ENCODE measurements at places on chromosomes 12 and 14. TPM values are rescaled to one million over a fixed set of nuclear protein-coding genes. Genes with fewer than 3 reads are reported as not detected.

DNA sequence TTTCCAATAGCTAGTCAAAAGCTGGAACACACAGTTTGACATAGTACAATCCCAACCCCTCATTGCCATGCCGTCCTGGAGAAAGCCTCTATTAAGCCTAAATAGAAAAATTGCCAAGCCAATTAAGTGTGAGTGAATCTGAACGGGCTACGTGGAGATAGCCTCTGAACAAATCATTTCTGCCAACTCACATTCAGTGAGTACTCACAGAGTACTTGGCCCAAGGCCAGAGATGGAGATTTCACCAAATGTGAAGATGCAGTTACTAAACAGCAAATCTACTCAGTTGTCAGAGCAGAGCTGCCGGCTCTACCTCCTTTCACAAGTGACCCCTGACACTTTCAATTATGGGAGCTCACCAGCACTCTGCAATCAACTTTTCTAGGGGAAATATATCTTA is 350.0 kb downstream of the GALC start:
- DNase-seq: no peak

DNA sequence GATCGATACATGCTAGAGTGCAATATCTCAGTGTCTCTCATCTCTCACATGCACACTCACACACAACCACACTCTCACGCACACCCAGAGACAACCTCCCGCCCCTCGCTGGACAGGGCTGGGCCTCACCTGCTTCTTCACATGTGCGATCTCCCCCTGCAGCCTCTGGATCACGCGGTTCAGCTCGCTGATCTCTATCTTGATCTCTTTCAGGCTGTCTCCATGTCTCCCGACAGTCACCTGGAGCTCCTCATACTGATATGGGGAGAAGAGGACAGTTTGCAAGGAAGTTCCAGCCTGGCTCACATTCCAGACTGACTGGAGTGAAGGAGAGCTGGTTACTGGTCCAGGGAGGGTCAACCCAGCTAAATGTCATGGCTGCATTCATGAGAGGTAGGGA is 4.4 kb downstream of the KRT2 start:
- DNase-seq: no peak

GRCh38 chr14:61076556-61076955 is 95.5 kb downstream of the SLC38A6 start:
- no peak for DNase-seq

DIO2 gene
- total RNA-seq: not detected

DNA sequence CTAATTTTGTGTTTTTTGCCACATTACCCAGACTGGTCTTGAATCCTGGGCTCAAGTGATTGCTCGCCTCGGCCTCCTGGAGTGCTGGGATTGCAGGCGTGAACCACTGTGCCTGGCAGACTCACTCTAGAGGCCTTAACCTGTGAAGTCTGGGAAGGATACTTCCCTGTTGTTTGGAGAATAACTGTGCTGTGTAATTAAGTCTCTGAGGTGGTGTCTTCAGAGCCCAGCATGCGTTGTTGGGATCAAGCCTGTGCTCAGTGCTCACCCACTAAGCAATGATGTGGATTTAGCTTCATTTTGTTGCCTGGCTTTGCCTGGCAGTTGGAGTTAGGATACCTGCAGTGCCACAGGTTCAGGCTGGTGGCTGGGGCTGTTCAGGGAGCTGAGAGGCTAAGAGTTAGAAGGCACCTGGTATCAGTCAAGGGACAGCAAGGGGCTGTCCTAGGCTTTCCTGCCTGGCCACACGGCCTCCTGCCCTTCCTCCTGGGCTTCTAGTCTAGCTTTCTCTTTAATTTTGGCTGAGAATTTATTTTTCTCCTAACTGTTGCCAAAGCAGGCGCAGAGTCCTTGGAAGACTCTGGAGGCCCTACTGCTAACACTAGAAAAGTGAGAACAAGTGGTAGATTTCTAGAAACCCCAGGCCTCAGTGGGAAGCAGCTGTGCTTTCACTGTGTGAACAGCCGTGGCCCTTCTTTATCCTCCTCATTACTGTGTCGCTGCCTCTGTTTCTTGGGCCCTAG is 38.5 kb downstream of the EP400 start:
- DNase-seq: peak; percentile 4

- no peak for DNase-seq
Observed at GRCh38 chr14:100487304-100487703, 99.9 kb downstream of the BEGAIN start.

NUP107 gene
- 141 TPM for total RNA-seq

PNP gene
- total RNA-seq: 194 TPM

DNA sequence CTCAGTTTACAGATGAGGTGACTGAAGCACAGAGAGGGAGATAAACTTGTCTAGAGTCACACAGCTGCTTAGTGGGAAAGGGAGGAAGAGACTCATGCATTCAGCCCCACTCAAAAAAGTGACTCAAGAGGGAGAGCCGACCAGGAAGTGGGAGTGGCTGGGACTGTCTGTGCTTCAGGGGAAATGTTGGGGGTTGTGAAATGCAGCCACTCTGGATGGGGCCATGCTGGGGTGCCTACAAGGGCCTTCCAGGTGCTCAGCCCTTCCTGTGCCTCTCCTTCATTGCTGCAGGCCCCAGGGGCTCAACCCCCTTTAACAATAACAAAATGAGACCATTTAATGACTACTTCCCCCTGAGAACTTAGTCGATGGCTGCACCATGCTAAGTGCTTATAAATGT is 41.8 kb downstream of the CACNA1C start:
- DNase-seq: no peak

DNA sequence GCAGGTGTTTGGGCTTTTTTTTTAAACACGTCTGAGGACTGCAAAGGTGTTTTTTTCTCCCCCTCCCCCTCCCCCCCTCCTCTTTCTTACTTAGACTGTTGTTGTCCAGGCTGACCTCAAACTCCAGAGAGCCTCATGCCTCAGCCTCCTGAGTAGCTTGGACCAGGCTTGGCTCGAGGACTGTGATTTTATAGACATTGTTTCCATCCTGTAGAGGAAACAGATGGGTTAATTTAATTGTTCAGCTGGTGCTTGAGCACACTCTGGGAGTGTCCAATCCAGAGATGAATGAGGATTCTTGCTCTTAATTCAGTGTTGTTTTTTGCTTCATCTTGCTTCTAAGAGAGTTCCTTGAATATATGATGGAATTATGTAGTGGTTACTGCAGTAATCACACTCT is 42.1 kb downstream of the RASSF3 start:
- DNase-seq: no peak

GRCh38 chr14:23327947-23328744 is 6.9 kb downstream of the PABPN1 start:
- peak; percentile 76 for DNase-seq

- no peak for DNase-seq
Observed at GRCh38 chr12:101700299-101700820, 2.9 kb downstream of the CHPT1 start.

KRT6C gene
- total RNA-seq: not detected

DNA sequence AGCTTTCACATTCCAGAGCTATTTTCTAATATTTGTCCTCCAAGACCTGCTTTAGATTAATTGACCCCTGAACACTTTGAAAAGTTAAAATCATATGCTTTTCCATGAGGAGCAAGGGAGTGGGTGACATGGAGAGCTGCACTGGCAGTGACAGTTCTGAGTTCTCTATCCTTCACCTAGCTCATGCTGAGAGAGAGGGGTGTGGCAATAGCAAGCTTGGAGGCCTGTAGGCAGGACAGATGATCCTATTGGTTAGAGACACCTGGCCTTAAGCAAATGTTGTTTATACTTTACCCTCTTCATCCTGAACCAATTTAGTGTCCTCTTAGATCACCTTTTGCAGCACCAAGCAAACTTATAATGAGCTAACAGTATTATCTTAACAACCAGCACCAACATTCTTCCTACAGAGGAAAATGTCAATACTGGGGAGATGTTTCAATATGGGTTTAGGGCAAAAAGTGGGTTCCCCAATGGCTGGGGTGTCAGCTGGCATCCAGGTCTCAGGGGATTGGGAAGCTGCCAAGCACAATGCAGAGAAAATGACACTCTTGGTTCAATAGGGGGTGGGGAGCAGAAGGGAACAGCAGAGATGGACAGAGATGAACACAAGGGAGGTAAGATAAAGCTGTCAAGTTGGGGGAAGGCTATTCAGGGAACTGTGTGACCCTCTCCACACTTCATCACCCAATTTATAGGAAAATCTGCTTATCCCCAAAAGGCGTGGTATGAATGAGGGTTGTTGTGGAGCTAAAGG is 37.0 kb upstream of the PPM1H start:
- DNase-seq: no peak

- no peak for DNase-seq
Observed at GRCh38 chr14:78363008-78363407, 192.8 kb downstream of the NRXN3 start.

DNA sequence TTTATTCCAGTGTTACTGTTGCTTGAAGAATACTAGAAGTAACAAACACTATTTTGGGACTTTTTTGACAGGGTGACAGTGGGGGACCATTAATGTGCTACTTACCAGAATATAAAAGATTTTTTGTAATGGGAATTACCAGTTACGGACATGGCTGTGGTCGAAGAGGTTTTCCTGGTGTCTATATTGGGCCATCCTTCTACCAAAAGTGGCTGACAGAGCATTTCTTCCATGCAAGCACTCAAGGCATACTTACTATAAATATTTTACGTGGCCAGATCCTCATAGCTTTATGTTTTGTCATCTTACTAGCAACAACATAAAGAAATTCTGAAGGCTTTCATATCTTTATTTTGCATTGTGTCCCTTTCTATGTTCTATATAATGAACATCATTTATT is 44.5 kb downstream of the TMPRSS12 start:
- no peak for DNase-seq

GRCh38 chr14:68450391-68451120 is 342.3 kb downstream of the ZFP36L1 start:
- DNase-seq: no peak
